Activated CD4-positive, alpha-beta T cell treated with anti-CD3 and anti-CD28 coated beads, Interleukin-2, amount 50 U/mL, for 24 hours (primary cell): ENCODE measurements at places on chromosomes 16 and 17.

- DNase-seq: peak; percentile 32
Measured at GRCh38 chr16:17921357-17921978, 415.1 kb downstream of the NPIPA8 start.

DNA sequence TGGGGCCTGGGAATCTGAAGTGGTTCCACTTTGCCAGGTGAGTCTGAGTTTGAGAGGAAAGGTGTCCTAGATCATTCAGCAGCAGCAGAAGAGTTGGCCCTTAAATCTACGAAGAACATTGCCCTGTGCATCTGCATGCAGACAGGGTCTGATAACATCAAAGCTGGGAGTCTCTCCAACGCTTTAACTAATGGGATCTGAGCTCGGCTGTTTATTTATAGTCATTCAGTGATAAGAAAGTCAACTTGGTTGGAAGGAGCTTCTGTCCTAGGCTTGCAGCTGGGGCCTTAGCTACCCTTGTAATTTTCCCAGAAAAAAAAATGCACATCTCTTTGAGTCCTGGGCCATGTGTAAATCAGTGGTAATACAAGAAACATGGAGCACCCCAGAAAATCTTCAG is 418.0 kb upstream of the HSBP1 start:
- DNase-seq: no peak

GRCh38 chr17:2138318-2138717 is 83.4 kb downstream of the HIC1 start:
- DNase-seq: no peak

- no peak for DNase-seq
Measured at GRCh38 chr17:57867126-57867525, 17.3 kb upstream of the MRPS23 start.

- no peak for DNase-seq
Measured at GRCh38 chr16:19130852-19131824, 17.4 kb downstream of the ITPRIPL2 start.

DNA sequence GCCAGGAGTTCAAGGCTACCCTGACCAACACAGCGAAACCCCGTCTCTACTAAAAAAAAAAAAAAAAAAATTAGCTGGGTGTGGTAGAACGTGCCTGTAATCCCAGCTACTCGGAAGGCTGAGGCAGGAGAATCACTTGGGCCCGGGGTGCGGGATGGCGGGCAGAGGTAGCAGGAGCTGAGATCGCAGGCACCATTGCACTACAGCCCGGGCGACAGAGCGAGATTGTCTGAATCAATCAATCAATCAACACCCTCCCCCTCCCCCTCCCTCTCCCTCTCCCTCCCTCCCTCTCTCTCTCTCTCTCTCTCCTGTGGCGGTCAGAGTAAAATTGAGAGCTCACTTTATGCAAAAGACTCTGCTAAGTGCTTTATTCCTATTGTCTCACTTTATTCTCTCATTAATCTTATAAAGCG is 1.2 kb downstream of the HSDL1 start:
- no peak for DNase-seq

- DNase-seq: no peak
Measured at GRCh38 chr16:51148678-51149228, 2.3 kb downstream of the SALL1 start.

DNA sequence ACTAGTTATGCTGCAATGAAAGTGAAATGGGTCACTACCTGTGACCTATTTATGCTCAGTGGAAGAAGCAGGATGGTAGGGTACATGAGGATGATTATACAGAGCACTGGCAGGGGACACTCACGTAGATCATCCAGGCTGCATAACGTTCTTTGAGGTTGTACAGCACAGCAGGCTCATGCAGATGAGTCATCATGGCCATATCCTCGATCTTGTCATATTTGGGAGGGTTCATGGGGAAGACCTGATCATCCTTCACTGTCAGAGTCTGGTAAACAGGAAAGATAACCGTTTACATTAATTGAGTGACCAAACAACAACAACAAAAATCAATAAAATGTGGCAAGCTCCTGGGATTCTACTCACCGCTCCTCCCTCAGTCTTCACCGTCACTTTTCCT is 2.1 kb downstream of the MYH2 start:
- no peak for DNase-seq

GRCh38 chr16:64539811-64540371 is 582.0 kb downstream of the CDH11 start:
- DNase-seq: no peak
